ENCODE measurements at places on chromosomes 12 and 14. TPM values are rescaled to one million over a fixed set of nuclear protein-coding genes. Genes with fewer than 3 reads are reported as not detected.

Gene GAS2L3
- total RNA-seq = 38.0 TPM

DNA sequence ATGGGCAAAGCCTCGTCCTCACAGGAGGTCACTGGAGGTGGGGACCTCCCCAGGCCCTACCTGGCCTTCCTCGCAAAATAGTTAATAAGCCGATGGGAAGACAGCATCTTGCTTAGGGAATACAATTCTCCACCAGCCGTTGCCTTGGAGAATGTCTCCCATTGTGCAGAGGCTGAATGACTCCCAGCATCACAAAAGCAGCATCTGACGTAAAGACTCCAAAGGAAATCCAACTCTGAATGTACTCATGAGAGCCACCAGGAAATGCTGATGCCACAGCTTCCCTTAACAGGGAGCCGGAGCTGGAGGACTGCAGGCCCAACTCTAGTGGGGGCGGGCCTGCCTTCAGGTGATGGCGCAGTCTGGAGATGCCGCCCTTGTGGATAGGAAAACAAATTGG is 15.5 kb downstream of the CCDC63 start:
- DNase-seq = no peak

DNA sequence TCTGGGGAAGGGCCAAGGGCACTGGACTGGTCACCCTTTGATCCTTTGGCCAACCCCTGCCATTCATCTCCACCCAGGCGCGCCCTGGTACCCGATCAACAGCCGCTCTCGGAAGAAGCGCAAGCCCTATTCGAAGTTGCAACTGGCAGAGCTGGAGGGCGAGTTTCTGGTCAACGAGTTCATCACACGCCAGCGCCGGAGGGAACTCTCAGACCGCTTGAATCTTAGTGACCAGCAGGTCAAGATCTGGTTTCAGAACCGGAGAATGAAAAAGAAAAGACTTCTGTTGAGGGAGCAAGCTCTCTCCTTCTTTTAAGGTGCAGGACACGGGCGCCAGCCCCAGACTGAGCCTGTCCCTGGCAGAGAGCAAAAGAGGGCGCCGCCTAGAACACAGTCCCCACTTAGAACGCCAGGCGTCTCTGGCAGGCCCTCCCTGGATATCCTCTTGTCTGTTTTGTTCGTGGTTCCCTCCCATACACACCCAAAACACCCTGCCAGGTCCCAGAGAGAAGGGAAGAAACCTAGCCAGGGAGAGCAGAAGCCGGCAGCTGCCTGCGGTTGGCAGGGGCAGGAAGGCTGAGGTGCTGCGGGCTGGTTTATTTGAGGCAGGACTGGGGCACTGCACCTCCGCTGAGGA is 1.7 kb downstream of the HOXC12 start:
- DNase-seq = no peak

Gene GNB3
- total RNA-seq = 3.4 TPM

Gene CNIH1
- 27.5 TPM for total RNA-seq

GRCh38 chr14:32531942-32532515 is 202.9 kb downstream of the AKAP6 start:
- no peak for DNase-seq

Gene ITGB7
- total RNA-seq = 0.54 TPM

Gene RNASE7
- total RNA-seq = not detected

Gene GPRC5A
- total RNA-seq = 5.4 TPM

GRCh38 chr14:64541972-64542835 is 1.7 kb downstream of the HSPA2 start:
- DNase-seq = no peak

GRCh38 chr12:85188619-85189018 is 91.4 kb upstream of the ALX1 start:
- no peak for DNase-seq

Gene DAO
- total RNA-seq = not detected

Gene TPH2
- not detected for total RNA-seq

DNA sequence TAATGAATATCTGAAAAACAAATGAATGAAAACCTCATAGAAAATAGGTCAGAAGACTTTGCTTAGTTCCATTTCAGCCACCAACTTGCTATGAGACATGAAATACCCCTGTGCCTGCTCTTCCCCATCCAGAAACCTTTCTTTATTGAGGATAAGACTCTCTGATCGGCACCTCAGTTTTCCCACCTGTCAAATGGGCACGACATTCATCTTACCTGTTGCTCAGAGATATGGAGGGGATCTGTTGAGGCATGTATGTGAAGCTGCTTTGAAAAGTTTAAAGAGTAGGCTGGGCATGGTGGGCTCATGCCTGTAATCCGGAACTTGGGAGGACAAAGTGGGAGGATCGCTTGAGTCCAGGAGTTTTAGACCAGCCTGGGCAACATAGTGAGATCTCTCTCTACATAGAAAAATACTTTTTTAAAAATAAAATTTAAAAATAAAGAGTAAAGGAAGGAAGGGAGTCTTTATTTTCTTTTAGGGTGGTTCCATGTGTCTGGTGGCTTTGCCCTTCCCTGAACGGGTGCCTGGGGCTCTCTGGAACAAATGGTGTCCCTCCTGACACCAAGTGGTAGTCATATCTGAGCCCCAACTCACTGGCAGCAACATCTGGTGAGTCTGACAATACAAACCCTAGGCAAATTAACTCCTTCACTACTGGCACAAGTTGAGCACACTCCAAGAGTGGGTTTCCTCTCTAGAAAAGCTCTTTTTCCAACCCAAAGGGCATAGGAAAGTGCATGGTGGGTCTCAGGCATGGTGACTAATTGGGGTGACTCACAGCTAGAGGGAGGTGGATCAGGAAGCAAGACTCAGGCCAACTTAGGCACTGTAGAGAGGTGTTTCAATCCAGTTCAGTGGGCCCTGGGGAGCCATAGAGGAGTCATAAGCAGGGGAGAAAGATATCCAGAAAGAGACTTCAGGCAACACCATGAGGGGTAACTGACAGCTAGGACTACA is 42.1 kb downstream of the MAP1LC3B2 start:
- peak; percentile 34 for DNase-seq

Gene LDHB
- 828 TPM for total RNA-seq

DNA sequence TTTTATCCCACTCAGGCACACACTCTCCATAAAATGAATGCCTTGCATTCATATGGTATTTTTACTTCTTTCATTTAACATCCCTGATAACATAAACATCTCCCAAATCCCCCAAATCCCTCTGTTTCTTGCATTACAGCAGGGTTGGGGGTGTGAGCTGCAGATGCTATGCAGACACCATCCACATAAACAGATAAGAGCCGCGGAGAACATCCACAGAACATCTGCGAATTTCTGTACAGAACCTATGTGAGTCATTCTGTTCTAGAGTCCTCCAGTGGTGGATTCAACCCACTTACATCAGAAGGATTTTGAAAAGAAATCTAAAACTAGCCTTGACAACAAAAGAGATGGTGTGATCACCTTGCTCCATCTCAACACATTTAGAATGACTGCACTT is 20.3 kb downstream of the FBLN5 start:
- DNase-seq = no peak

Gene RASSF8
- total RNA-seq = 128 TPM

DNA sequence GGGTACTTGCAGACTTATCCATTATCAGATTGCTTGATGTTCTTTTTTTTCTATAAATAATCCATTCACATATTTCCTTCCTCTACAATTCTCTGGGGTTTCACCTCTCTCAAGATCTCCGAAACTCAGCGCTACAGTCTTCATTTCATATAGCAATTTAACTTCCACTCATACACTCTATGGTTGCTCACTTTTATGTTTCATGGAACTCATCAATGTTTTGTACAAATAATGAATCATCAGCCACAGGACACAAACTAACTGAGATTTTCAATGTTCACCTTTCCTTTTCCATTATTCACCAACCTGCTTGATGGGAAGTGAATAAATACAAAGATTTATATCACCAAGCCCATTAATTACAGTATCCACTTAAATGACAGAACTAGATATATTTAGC is 534.7 kb downstream of the LRFN5 start:
- no peak for DNase-seq

DNA sequence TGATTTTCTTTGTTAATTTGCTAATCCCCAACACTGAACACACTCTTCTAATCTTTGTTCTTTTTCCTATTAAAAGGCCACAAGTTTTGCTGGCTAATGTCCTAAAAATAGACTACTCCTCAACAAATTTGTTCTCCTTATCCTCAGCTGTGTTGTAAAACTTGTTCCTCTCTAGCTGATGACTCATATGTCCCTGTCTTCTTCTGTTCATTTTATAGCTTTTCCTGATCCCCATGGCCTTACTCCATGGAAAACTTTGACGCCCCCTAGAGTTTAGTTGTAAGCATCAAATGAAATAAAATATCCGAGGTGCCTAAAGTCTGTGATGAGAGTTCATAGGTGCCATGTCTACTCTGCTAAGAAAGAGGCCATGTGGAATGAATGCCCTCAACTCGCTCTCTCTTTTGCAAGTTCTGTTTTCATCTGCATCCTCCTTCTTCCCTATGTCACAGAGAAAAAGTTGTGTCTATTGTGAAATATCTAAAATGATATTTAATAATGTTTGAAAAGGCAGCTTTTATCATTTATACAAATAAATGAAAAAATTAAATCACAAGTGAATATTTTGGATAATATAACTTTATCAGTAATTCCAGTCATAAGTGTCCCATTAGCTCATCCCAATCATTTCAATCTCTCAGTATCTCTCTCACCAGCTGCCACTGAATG is 237.9 kb downstream of the IPO8 start:
- DNase-seq = peak; percentile 82

DNA sequence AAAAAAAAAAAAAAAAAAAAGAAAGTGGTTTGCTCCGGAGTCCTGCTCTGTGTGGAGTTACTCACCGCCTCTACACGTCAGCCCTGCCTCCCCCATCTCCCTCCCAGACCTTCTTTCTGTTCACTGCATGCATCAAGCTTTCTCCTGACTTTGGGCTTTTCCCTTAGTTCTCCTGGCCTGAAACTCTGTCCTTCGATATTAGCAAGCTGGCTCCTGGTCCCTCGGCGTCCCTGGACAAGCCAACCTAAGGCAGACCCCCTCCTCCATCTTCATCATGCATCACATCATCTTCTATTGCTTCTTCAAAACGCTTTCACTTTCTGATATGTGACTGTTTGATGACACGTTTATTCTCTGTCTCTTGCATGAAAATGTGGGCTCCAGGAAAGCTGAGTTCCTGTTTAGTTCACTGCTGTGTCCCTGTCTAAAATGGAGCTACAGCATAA is 40.6 kb downstream of the SLC15A4 start:
- DNase-seq = peak; percentile 16

DNA sequence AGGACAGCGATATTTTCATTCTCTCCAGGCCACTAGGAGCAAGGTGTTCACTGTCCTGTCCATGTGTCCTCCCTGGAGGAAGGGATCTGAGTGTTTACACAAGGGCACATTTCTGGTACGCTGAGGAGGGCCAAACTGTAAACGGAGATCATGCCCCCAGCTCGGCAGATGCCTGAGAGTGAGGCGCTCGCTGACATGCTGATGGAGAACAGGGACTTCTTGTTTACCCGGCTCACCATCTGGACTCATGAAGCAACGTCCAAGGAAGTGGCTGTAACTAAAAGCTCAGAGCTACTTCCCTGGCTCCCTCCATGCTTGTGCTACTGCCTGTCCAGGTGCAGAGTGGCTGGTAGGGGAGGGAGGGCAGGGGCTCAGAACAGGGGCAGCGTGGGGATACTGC is 43.4 kb upstream of the KCNA1 start:
- no peak for DNase-seq

Gene SPTLC2
- 60.0 TPM for total RNA-seq

- peak; percentile 56 for DNase-seq
Measured at GRCh38 chr12:26614011-26614616, 218.9 kb downstream of the ITPR2 start.

Gene KLRK1
- not detected for total RNA-seq

DNA sequence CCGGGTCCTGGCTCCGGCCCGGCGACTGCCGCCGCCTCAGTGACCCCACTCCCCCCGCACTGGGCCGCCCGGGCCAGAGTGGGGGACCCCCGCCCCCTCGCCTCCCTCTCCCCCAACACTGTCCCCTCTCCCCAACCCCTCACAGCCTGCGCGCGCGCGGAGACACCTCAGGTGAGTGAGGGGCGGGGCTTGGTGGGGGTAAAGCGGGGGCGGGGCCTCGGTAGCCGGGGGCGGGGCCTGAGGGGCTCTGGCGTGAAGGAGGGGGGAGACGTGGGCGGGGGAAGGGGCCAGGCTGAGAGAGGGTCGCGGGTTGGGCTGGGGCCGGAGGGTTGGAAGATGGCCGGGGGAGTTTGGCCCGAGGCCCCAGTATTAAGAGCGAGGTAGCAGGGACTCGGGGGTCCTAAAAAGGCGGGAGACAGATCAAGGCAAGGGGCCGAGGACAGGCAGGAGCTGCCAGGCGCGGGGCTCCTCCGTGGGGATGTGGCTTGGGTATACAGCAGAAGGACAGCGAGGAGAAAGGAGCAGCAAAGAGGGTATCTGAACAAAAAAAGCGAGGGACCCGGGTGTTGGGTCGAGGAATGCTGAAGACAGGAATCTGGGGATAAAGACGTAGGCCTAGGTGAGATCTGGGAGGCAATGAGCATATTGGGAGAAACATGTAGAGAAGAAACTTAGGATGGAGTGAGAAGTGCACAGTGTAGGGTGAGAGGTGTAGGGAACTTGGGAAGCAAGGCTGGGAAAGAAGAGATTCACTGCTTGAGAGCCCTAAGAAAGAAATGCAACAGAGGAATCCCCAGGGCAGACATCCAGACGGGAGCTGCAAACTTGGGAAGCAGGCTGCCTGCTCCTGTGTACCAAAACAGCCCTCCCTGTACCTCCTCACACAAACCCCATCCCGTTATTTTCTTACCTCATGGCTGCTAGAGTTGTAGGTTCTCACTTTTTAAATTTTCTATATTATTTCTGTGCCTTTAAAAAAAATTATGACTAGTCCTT is 10.8 kb downstream of the SUOX start:
- peak; percentile 42 for DNase-seq

DNA sequence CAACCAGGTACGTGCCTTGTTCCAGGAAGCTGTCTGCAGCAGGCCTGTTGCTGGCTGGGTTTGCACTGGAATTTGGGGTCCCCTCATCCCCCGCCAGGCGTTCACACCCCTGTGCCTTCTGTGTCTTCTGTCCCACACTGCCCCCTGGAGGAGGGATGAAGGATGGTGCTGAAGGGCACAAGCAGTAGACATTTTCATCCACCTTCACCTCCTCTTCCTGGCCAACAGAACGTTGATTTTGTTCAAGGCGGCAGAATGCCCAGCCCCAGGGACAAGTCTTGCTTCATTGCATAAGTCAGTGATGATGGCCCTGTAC is 122.1 kb downstream of the CALM1 start:
- no peak for DNase-seq

- DNase-seq = peak; percentile 65
Measured at GRCh38 chr12:92002673-92003382, 142.8 kb downstream of the BTG1 start.

Gene TTC9
- total RNA-seq = 0.45 TPM

Data from fibroblast of the aortic adventitia (primary cell).